Large intestine (tissue), 12 donors: ENCODE measurements at places on chromosomes 2 and 18. TPM values are rescaled to one million over a fixed set of nuclear protein-coding genes. Genes with fewer than 3 reads are reported as not detected.

- DNase-seq, result peak; percentile 86
These were observed 575 bp downstream of the HSPD1 start for GRCh38 chr2:197498937-197499593.

Gene TCF23
- 0.10 TPM for polyA plus RNA-seq

Gene TOGARAM2
- 2.1 TPM for polyA plus RNA-seq

- peak; percentile 96 for DNase-seq
These were observed 19.9 kb downstream of the ABCG5 start for GRCh38 chr2:43818761-43819160.

Gene L3MBTL4
- polyA plus RNA-seq, result 4.0 TPM

- DNase-seq, result no peak
These were observed 75.9 kb downstream of the SH3BP4 start for GRCh38 chr2:235027558-235028214.

Gene ALPP
- polyA plus RNA-seq, result 0.06 TPM

- DNase-seq, result no peak
These were observed 67.5 kb downstream of the CSRNP3 start for GRCh38 chr2:165536851-165537499.

GRCh38 chr2:237195396-237196120 lies 109.9 kb downstream of the COPS8 start:
- DNase-seq, result no peak

- no peak for DNase-seq
These were observed 51.4 kb downstream of the TTC39C start for GRCh38 chr18:24065906-24066305.

DNA sequence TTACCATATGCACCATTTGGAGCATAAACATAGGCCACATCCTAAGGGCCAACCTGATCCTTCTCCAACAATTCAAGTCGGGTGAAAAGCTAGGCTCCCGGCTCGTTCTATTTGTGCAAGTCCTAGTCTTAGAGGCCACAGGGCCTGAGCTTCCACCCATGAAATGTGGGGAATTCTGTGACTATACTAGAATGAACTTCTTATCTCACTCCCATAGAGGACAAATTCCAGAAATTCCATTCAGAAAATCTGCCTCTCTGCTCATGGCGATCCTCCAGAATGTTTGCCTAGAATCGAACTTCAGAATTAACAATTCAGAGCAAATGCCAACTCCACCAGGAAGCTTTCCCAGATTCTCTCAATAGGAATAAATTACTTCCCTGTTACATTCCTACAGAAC lies 187.9 kb downstream of the BCL11A start:
- no peak for DNase-seq

DNA sequence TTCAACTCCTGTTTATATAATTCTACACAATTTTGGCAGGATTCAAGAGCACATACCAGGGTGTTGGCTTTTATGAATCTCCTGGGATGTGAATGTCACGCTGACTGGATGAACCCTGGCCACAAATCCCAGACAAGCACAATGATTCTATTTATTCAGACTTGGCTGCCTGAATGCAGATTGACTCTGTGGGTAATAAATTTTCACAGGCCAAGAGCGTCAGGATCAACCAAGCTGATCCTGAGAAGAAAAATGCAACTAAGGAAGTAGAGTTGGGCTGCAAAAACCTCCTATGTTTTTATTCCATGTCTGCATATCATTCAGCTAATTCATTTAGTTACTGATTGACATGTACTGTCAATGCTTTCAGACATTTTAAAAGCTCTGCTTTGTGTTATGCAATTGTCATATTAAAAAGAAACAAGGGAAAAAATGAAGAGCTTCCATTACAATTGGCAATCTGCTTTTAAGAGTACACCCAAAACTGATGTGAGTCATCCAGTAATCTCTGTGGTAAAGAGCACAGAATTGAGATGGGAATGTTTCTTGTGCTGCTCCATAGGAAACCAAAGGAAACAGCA lies 173.0 kb upstream of the REV1 start:
- peak; percentile 39 for DNase-seq

DNA sequence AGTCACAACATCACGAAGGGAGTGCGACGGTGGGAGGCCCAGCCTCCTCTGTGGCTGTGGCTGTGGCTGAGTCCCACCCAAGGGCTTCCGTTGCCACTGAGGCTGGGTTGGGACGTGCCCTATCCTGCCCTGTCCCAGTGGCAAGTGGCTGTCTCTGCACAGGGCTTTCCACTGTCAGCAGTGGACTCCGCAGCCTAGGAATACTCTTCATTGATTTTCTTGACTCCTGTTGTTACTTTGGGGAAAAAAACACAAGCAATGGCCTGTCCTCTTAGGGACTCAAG lies 122.7 kb downstream of the RAB3GAP1 start:
- no peak for DNase-seq

Gene ANKRD30B
- 0.10 TPM for polyA plus RNA-seq

DNA sequence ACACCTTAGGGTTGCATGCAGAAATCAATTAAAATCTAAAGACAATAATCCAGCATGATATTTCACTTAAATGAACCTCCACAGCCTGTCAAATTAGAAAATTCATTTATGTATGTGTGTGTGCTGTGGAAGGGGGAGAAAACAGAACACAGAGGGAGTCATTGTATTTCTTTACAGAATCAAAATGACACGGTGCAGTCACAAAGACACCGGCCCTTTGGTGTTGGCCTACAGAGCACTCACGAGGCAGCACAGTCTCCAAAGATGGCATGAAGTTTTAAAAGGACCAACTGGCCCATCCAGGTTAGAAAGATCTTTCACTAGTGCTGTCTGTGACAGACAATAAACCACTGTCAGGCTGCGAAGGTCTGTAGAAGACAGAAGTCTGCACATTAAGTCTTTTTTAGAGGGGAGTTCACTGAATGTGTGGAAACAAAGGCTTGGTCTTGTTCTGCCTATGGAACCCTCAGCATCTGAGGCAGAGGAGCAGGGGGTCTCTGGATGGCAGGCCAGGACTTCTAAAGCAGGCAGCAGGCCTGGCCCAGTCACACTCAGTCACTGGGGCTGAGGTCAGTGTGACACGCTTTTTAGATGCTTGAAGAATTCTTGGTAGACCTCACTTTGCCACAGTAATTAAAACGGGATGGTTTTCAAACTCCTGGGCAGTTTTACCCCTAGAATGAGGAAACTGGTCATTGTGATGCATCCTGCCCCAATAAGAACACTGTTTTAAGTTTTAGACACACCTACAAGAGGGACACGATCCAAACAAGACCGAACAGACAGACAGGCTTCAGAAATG lies 184.9 kb downstream of the AFF3 start:
- DNase-seq, result no peak

GRCh38 chr18:65409261-65409660 lies 341.6 kb upstream of the CDH7 start:
- no peak for DNase-seq

Gene DOCK10
- polyA plus RNA-seq, result 9.3 TPM

Gene NUP35
- polyA plus RNA-seq, result 23.8 TPM

Gene PTPRN
- polyA plus RNA-seq, result 9.2 TPM

Gene RNF149
- polyA plus RNA-seq, result 68.9 TPM

Gene PLEKHH2
- polyA plus RNA-seq, result 14.7 TPM

- DNase-seq, result no peak
These were observed 102.1 kb upstream of the HS6ST1 start for GRCh38 chr2:128420776-128421175.

Gene LTBP1
- polyA plus RNA-seq, result 22.9 TPM

Gene RUFY4
- 0.69 TPM for polyA plus RNA-seq

- DNase-seq, result peak; percentile 21
These were observed 499.9 kb upstream of the SPHKAP start for GRCh38 chr2:228681426-228681825.

GRCh38 chr2:171706152-171706803 lies 19.0 kb downstream of the DYNC1I2 start:
- DNase-seq, result no peak

GRCh38 chr18:24964216-24964615 lies 387.8 kb downstream of the ZNF521 start:
- DNase-seq, result no peak

Gene NYAP2
- polyA plus RNA-seq, result 0.40 TPM

- no peak for DNase-seq
These were observed 63.5 kb downstream of the COL5A2 start for GRCh38 chr2:189116087-189116486.

GRCh38 chr18:67650686-67651385 lies 134.3 kb upstream of the DSEL start:
- DNase-seq, result no peak

- peak; percentile 82 for DNase-seq
These were observed 40.7 kb downstream of the RBM45 start for GRCh38 chr2:178152977-178153376.

Gene SERPINB4
- polyA plus RNA-seq, result not detected

DNA sequence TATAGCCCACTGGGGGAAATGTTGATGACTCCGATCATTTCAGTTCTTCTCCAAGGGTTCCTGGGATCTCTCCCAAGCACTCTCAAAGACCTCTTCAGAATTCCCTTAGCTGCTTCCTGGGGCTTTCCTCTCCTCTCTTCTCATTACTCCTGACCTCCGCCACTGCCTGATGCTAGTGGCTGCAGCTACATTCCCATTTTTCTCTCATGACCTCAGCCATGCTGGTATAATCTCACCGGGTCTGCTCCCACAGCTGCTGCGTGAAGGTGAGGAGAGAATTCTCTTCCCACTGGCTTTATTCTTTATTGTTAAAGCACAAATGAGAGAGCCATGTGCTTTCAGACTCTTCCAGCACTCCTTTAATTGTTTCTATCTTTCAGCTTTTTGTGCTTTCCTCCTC lies 312.0 kb upstream of the ETAA1 start:
- DNase-seq, result no peak

- DNase-seq, result no peak
These were observed 206.9 kb downstream of the ARL4C start for GRCh38 chr2:234289834-234290590.

DNA sequence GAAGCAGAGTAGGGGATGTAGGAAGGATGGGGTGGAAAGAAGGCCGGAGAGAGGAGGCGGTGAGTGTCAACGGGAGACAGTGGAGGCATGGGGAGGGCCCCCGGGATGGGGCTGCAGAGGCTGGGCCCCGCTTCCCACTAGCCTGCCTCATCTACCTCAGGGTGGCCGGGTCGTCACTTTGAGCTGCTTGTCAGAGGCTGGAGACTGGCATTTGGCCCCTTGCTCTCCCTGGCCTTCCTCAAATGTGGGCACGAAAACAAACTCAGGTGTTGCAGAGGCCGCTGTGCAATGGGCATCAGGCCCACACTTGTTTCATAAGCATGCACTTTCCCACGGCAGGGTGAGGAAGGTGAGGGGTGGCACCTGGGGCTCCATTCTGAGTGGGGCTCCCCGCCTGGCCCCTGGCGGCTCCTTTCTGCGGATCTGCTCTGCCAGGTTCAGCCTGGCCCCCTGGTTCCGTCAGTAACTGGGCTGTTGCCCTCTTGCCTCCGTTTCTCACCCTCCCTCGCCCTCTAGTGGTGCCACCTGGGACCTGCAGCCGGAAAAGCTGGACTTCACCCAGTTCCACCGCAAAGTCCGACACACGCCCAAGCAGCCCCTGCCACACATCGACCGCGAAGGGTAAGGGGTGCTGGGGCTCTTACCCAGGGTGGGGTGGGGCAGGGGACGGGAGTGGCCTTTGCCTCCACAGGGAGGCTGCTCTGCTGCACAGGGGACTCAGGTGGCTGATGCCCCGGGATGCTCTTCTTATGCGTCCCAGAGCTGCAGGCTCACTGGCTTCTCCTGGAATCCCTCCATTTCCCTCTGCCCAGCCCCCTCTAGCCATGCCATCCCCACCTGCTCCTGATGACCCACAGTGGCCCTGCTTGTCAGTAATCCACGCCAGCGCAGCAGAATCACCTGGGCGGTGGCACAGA lies 125.4 kb downstream of the CTIF start:
- DNase-seq, result peak; percentile 65

Gene SP5
- polyA plus RNA-seq, result 4.8 TPM

DNA sequence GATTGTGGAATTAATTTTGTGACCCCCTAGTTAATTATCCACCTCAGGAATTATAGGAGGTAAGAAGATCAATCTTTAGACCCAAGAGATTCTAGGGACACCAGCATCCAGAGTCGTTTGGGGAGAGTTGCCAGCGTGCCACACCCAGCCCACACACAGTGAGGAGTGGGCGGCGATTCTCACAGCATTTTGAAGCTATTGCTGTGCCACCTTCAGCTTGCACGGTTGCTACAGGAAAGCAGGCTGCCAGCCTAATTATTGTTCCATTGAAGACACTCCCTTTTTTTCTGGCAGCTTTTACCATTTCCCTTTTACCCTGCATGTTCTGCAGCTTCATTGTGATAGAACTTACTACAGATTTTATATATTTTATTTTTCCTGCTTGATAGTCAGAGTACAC lies 13.1 kb upstream of the MYL12A start:
- DNase-seq, result no peak

- no peak for DNase-seq
These were observed 34.6 kb upstream of the SP9 start for GRCh38 chr2:174300114-174300513.
